Mucosa of descending colon (tissue), 3 donors: ENCODE measurements at places on chromosomes 7 and 10. TPM values are rescaled to one million over a fixed set of nuclear protein-coding genes. Genes with fewer than 3 reads are reported as not detected.

Gene CUEDC2
- 26.6 TPM for total RNA-seq

Gene GPRIN2
- total RNA-seq: 58.7 TPM

Gene PHYHIPL
- total RNA-seq: 0.20 TPM

GRCh38 chr10:33129996-33130386, 172.0 kb upstream of the ITGB1 start:
- no peak for DNase-seq

GRCh38 chr7:3283130-3283704, 17.8 kb upstream of the SDK1 start:
- DNase-seq: no peak

GRCh38 chr10:124403548-124403947, 15.2 kb downstream of the OAT start:
- no peak for DNase-seq

DNA sequence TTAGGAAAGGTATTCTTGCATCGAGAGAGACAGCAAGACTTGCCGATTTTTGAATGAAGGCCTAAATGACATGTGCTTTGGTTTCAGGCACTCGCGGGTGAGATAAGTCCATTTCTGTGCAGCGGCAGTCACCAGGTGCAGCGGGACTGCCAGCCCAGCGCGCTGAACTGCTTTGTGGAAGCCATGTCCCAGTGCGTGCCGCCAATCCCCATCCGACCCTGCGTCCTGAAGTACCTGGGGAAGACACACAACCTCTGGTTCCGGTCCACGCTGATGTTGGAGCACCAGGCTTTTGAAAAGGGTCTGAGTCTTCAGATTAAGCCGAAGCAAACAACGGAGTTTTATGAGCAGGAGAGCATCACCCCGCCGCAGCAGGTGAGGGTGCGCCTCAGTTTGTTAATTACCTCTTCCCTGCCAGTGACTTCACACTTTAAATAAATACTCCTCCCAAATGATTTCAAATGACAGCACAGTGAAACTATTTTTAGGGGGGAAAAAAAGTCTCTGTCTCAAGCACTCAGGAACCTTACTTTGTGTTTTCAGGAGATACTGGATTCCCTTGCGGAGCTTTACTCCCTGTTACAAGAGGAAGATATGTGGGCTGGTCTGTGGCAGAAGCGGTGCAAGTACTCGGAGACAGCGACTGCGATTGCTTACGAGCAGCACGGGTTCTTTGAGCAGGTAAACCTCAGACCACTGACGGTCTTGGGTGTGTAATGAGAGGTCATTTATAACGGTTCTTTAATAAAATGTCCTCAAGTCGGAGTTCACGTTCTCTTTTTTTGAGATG, 98.3 kb downstream of the TRRAP start:
- no peak for DNase-seq

- DNase-seq: no peak
Measured at GRCh38 chr10:60305380-60305892, 84.2 kb downstream of the ANK3 start.
